ENCODE measurements at places on chromosomes 3 and 15. TPM values are rescaled to one million over a fixed set of nuclear protein-coding genes. Genes with fewer than 3 reads are reported as not detected.

- DNase-seq, result no peak
Measured at GRCh38 chr15:38690216-38690615, 125.6 kb upstream of the RASGRP1 start.

- DNase-seq, result no peak
Measured at GRCh38 chr15:62380011-62380410, 214.9 kb upstream of the C2CD4B start.

Gene GOLGA6L22
- not detected for total RNA-seq

Gene TRH
- not detected for total RNA-seq

GRCh38 chr15:39580117-39580484, 778 bp upstream of the THBS1 start:
- DNase-seq, result peak; percentile 91

Gene RGMA
- total RNA-seq, result 0.78 TPM

Gene AGBL1
- not detected for total RNA-seq

Gene PRSS50
- not detected for total RNA-seq

DNA sequence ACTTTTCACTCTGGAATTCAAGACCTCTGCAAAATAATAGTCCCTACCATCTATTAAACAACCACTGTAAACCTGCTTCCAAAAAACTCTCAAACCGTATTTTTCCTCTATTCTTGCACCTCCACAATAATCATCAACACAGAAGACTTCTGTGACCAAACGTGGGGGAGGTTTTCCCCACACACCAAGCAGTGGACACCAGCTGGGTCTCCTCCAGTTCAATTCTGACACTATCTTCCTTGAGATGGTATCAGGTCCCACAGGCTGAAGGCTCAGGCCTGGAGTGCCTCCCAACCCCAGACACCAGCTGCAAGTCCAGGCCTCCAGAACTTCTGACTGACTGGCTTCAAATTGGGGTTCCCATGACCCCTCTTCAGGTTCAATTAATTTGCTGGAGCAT, 89.6 kb upstream of the RAP2B start:
- no peak for DNase-seq

DNA sequence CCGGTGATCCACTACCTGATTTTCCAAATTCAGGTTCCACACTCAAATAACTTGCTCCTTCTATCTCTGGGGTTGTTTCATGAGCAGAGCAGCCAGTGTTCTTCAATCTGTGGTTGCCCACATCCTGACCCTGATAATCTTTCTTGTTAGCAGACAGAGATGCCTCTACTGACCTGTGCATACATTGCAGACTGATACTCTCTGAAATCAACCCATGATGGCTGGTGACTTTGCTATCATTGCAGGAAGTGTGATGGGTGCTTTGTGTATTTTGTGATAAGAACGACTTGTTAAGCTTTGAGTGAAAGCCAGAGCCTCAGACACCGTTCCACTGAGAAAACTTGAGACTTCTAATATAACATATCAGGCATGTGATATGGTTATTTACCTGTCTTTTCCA, 39.9 kb downstream of the GATM start:
- no peak for DNase-seq

Gene SATB1
- not detected for total RNA-seq

DNA sequence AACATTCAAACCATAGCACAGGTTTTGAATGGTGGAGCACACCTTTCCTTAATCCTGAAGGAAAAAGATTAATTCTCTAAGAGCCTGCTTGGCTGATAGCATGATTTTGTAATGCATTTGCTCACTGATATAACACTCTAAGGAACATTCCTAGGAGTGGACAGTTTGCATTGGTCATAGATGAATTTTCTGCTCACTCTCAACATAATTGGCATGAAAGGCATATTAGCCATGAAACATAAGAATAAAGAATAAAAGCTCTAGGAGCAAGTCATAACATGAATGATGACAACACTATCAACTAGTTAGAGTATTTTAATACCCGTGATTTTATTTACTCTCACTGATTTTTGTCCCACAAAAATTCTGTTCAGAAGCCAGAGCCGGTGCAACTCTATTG, 34.3 kb upstream of the LRTM1 start:
- DNase-seq, result no peak

DNA sequence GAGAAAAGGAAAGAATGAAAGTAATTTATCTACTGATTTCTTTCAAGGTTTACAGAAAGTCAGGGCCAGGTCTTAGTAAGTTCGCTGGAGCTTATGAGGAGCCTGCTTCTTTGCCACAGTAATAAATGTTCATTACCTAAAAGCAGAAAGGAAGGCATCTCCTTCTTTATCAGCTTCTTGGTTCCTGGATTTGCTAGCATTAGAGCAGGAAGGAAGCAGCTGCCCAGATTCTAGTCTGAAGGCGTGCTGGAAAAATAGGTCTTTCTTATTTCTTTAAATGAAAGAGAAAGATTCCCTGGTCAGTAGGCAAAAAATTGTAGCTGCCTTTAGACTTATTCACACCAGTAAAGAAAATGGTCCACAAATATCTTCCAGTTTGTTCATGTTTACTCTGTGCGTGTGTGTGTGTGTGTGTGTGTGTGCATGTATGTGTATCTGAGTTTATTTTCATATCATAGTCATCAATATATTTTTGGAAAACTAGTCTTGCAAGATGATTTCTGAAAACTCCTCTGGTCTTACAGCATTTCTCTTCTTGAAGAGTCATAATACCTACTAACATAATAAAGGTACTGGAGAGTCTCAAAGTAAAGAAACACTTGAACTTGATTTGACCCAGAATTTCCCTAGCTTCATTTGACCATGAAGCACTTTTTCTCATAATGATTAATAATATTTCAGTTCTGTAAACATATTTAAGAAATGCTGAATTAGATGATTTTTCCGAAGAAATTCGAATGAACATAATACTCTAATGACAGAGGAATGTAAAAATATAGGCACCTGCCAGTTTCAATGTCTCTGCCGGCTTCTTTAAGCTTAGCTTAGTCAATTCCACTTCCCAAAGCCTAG, 255.3 kb upstream of the ZPLD1 start:
- peak; percentile 59 for DNase-seq

Gene SAMD7
- not detected for total RNA-seq

GRCh38 chr3:14950274-14950673, 2.9 kb downstream of the NR2C2 start:
- DNase-seq, result no peak

DNA sequence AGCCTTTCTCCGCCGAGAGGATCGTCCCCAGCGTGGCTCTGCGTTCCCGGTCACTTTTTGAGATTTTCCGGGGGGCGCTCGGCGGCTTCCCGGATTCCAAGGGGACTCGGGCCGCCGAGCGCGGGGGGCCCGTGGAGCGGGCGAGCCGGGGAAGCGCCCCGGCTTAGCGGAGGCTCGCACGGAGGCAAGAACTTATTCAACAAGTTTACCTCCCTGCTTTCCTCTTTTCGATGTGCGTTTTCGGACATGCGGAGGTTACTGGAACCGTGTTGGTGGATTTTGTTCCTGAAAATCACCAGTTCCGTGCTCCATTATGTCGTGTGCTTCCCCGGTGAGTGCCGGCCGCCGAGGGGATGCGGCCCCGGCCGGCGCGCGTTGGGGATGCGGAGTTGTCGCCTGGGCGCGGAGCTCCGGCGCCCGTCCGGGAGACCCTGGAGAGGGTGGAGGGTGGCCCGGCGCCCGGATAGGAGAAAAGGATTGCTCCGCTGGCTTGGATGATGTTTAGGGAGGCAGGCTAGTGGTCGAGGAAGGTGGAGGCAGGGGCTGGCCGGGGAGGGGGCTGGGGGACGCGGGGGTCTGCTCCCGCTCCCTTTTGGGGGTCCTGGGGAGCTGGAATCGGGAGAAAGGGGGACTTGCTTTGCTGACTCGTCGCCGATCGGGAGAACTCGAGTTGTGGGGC, 810 bp downstream of the PTPRG start:
- DNase-seq, result no peak

Gene SPTBN5
- total RNA-seq, result not detected

Gene CCRL2
- total RNA-seq, result not detected

GRCh38 chr3:69232482-69232881, 110.1 kb upstream of the LMOD3 start:
- DNase-seq, result no peak

- no peak for DNase-seq
Measured at GRCh38 chr3:24684506-24685023, 189.9 kb upstream of the THRB start.

DNA sequence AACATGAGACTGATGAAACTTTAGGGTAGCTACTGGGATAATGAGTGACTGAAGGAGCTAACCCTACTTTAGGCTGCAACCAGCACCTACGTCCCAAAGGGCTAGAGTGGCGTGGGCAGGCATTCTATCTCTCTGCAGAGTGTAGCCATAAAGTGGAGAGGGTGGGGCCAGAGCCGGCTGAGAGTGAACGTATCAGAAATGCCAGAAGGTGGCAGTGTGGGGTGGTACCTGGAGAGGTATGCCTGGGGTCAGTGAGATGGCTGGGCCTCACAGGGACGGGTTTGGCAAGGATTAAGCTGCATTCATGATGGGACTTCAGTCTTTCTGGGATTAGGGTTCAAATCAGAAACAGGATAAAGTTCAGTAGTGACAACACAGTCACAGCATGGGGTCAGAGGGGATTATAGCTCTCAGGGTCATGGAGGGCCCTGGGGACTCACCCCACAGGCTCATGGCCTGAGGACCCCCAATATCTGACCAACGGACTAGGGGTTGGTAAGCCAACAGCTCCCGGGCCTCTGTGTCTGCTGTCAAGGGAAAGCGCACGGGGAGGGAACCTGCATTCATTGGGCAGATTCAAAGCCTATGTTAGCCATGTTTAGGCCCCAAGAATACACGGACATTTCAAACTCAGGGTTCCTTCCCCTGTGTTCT, 86.5 kb upstream of the FOXB1 start:
- peak; percentile 39 for DNase-seq

DNA sequence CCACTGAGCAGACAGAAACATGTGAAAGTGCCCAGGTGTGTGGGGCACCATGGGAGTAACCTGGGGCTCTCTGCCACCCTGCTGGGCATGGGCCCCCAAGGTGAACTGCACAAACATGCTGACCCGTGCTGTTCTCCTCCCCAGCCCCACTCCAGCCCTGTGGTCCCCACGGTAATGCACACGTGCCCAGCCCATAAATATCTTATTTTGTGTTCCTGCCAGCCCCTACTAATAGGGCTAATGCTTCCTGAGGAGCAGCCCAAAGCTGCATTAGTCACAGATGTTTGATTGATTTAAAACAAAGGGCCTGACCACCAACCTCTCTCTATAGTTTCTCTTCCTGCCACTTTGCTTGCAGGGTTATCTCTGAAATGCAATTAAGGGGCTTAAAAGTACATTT, 95.4 kb downstream of the ABHD5 start:
- no peak for DNase-seq

- no peak for DNase-seq
Measured at GRCh38 chr3:97481416-97481815, 283.1 kb upstream of the ARL6 start.

DNA sequence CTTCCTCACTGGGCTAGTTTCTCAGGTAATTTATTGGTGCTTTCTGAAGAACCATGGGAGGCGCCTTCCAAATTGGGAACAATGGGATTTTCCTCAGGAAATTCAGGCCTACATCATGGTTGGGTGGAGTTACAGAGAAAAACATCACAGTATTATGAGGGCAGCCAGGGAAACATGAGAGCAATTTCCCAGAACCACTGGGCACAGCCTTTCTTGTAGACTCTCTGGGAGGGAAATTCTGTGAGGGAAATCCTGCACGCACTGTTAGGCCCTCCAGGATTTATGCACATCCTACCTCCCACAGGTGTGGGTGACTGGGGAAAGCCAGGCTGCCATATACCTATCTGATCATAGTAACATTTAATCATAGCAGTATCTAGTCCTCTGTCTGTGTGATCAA, 13.2 kb downstream of the POPDC2 start:
- DNase-seq, result no peak

GRCh38 chr3:31041161-31041978, 146.9 kb upstream of the GADL1 start:
- DNase-seq, result peak; percentile 90

Data from Caki2 (cell line).